ENCODE measurements at places on chromosomes 4 and X.
A peak's percentile ranks its signal among the peaks of the same experiment; 100 is the strongest.

- no peak for DNase-seq
These were observed 20.1 kb upstream of the TET2 start for GRCh38 chr4:105126311-105127169.

DNA sequence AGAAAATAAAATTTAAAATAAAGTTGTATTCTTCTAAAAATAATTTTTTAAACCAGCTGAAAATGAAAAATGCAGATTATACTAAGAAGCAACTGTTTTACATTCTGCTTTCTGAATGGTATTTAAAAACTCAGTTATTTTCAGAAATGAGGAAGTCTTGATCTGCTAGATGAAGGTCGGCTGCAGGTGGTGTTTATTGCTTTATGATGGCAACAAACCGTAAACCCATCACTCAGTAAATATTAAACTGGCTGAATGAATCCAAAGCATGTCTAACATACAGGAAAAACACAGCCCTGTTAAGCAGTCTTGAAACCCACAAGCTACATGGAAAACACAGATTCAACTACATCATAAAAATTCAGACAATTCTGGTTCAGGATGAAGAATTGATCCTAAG lies 29.3 kb downstream of the DYNLT3 start:
- peak; percentile 2 for DNase-seq

GRCh38 chrX:95662200-95662599 lies 1022.4 kb upstream of the DIAPH2 start:
- DNase-seq = no peak

GRCh38 chr4:48504352-48504751 lies 14.3 kb downstream of the ZAR1 start:
- no peak for DNase-seq

DNA sequence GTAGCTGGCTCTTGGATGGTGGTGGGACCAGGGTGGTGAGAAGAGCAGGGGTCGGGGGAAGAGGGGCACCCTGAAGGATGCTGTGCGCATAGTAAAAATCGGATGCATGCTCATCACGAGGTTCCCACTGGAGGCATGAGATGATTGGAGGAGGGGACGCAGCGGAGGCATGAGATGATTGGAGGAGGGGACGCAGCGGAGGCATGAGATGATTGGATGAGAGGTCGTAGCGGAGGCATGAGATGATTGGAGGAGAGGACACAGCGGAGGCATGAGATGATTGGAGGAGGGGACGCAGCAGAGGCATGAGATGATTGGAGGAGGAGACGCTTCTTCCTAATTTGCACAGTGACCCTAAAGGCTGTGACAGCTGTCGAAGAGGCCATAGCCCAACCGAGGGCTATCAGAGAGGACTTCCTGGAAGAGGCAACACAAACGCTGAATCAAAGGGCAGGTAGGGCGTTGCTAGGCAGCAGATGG lies 106.7 kb downstream of the ADRA2C start:
- no peak for DNase-seq

DNA sequence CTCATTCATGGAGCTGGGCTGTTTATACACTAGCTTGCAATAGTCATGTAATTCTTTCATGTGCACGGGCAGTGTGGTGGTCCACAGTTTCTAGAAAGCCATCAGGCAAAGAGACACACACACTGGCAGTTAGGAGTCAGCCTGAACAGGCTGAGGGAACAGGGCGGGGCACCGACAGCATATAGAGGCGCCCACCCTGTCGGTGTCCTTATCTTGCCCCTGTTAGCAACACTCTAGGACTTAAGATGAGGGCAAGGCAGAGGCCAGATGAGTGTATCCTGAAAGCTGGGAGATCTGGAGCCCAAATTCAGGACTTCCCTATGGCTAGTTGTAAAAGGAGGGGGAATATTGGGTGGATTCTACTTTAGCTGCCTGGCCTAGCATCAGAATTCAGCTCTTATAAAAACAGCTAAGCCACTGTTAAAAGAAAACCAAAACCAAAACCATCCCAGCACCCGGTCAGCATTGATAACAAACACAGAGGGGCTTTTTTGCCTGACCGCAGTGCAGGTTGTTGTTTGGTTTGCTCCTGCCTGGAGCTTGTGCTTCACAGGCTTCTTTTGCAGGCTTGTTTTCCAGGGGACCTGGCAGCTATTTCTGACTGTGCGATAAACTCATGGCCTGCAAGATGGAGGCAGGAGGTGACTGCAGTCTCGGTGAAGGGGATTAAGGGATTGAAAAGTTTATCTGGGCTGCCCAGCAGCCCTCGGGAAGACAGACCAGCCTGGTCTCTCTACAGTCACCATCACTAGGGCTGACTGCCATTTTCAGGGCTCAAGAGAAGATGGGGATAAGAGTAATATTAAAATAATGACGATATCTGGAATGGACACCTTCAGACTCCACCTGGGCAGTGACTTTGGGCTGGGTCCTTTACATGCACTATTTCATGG lies 638.9 kb downstream of the MID1IP1 start:
- DNase-seq = no peak

DNA sequence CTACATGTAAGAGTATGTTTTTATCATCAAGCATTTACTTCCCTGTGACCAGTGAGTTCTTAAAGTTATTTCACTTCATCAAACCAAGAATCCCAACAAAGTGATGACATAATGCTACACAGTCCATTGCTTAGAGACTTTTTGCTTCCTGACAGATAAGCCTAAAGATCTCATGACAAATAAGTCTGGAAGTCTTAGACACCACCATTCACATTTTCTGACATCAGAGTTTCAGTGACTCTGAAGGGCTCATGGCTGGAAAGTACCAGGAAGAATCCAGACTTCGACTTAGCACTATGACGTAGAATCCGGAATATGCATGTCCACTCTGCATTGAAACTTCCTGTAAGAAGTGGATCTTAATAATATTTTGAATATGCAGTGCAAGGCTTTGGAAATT lies 53.7 kb downstream of the CLDN22 start:
- DNase-seq = no peak

GRCh38 chr4:152807294-152807829 lies 27.6 kb downstream of the ARFIP1 start:
- DNase-seq = no peak

GRCh38 chr4:17544831-17545234 lies 29.9 kb downstream of the CLRN2 start:
- no peak for DNase-seq

DNA sequence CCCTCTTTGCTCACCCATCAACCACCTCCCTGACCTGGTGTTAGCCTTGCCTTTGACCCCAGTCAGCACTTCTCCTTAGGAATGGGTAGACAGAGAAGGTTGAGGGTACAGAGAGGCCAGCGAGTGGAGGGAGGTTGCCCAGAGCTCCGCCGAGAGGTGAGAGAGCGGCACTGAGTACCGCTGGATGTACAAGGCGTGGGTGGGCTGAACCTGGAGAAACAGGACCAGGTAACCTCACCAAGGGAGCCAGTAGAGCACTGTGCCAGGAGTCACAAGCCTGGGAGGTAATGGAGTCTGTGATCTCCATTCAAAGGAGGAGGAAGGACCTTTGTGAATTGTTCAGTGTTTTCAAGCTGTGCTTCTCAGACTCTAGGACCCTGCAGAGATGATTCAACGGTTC lies 256.2 kb downstream of the EVC2 start:
- no peak for DNase-seq

DNA sequence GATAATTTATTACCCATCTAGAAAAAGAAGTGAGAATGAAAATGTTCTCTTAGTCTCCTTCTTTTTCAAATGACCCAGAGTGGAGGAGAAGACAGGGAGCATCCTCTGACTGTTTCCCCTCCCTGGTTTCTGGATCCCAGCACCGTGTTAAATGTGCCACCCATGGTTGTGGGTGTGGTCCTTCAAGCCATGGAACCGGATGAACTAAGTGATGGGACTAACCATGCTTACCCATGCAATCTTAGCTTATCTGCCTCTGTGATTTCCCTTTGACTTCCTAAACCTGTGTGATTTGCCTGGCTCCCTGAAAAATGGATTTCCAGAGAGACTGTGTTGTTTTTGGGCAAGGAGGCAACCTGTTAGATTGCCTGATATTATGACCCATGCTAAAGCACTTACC lies 437.1 kb downstream of the MAGEB5 start:
- DNase-seq = no peak
